ENCODE measurements at places on chromosomes 12 and 14.
A peak's percentile ranks its signal among the peaks of the same experiment; 100 is the strongest.

- DNase-seq, result no peak
These were observed 15.3 kb downstream of the MMP17 start for GRCh38 chr12:131843527-131843926.

DNA sequence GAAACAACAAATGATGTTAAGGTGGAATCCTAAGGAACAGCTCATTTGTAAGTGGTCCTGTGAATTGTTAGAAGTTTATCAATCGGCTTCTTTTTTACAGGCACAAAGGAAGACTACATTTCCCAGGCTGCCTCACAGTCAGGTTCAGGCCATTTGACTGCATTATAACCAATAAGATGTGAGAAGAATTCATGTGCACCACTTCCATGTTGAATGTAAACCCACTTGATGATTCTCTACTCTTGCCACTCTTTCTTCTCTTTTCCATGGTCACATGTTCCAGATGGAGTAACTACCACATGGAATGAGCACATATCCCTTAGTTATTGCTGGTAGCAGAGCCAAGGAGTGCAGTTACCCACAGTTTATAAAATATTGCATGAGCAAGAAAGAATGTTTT, 67.1 kb upstream of the GZMB start:
- DNase-seq, result no peak

GRCh38 chr14:52808101-52808500, 16.7 kb upstream of the GNPNAT1 start:
- no peak for DNase-seq

DNA sequence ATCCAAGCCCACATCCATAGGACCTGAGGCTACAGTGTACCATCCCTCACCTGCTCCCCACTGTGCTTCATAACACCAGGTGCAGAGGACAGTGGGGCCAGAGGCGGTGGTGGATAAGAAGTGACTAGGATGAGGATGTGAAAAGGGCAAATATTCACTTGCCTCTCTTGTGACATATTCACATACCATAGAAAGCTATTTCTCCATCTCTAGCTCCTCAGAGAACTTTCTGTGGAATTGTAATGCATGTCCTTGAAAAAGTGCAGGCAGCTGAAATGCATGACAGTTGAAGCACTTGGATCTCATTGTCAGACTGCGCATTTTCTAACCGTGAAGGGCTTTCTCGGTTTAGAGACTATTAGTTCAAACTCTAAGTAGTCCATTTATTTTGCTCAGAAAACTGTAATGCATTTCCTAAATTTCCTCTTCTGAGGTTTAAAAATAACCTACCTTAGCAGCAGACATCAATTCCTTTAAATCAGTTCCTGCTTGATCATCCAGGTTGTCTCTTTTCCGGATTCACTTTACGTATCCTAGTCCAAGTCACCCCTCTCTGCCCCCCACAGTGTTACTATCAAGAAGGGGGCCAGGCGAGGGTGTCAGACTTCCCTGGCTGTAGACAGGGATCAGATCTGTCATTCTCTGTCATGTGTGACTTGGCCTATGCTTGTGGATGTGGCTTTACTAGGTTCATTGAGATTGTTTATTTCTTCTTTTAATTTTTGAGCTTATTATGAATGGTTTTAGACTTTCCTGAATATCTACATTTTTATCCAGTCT, 984.0 kb upstream of the TMEM132C start:
- DNase-seq, result no peak

DNA sequence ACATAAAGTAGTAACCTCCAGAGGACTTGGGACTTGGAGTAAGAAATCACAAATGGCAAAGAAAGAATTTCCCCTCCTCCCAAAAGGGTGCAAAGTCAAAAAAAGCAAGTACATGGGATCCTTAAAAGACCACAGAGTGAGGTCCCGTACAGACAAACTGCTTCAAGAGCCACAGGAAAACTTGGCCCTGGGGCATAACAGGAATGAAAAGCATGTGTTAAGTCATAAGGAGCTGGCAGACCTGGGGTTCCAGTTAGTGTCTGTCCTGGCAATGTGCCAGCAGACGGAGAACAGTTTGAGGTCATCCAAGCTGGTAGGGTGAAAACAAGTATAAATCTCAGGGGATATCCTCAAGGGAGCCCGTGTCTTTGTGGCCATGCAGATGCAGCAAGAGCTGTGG, 73.2 kb downstream of the HSD17B6 start:
- no peak for DNase-seq

DNA sequence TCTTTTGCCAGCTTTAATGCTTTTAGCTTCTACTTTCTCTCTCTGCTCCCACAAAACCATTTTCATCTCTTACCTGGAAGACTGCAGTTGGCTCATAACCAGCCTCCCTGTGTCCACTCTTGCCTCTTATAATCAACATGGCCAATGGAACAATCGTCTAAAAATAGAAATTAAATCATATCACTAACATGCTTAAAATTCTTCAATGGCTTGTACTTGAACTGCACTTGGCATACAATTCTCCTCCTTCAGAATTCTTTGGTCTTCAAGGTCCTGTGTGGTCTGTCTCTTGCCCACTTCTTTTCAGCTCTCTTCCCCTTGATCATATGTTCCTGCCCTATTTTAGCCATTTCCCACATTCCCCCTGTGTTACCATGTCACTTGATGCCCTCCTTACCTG, 342.2 kb downstream of the ATP23 start:
- DNase-seq, result no peak

- DNase-seq, result peak; percentile 26
These were observed 137.0 kb upstream of the LMNTD1 start for GRCh38 chr12:25689996-25690501.

GRCh38 chr14:71056168-71056567, 148.9 kb downstream of the PCNX1 start:
- no peak for DNase-seq

DNA sequence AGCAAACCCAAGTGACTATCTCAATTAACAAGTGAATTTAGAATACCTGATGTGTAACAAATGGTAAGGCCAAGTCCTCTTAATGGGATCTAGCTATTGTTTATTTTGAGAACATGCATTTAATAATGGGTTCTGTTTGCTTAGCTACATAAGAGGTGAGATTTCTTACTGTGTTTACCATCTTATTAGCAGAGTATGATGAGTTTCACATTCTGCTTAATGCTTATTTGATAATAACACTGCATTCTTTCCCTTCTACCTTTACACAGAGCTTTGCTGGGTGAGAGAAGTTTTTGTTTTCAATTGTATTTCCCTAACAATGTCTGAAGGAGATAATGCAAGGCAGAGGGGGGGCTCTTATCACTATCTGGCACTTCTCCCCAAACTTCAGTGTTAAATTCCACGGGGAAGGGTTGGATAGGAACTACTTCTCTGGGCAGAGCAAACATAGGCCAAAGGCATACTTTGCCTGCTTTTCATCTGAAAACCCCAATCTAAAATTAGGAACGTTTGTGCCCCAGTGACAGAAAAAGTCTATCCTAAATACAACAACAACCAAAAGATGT, 129.0 kb upstream of the ATXN7L3B start:
- DNase-seq, result no peak

- DNase-seq, result peak; percentile 27
These were observed 26.3 kb downstream of the RXYLT1 start for GRCh38 chr12:63805704-63806672.
